ENCODE measurements at places on chromosomes 12 and 14. TPM values are rescaled to one million over a fixed set of nuclear protein-coding genes. Genes with fewer than 3 reads are reported as not detected.

MCRS1 gene
- 69.3 TPM for total RNA-seq

OR4N5 gene
- not detected for total RNA-seq

DCN gene
- total RNA-seq: 2,230 TPM

TAS2R10 gene
- 0.84 TPM for total RNA-seq

GPRC5D gene
- not detected for total RNA-seq

CLEC4D gene
- not detected for total RNA-seq

ETFBKMT gene
- 3.7 TPM for total RNA-seq

CTDSP2 gene
- total RNA-seq: 171 TPM

- DNase-seq: no peak
Observed at GRCh38 chr14:73665130-73665529, 20.3 kb downstream of the DNAL1 start.

- DNase-seq: peak; percentile 87
Observed at GRCh38 chr14:61145903-61146481, 135.1 kb downstream of the TMEM30B start.

DNA sequence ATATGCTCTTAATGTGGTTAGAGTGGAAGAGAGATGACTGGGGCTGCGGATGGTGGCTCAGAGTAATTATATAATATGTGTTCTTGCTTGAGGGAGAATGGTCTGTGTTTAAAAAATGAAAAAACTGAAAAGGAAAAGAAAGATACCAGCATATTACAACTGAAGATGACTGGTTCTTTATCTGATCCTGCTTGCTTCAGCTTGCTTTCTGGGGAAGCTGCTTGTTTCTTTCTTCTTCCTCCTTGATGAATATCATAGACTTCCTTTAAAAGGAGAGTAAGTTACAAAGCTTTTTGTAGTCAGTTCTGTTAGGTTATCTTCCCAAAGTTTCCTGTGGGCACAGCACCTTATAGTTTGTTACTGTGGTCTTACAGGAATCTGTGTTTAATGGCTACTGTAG, 210.9 kb downstream of the ERC1 start:
- no peak for DNase-seq

DNA sequence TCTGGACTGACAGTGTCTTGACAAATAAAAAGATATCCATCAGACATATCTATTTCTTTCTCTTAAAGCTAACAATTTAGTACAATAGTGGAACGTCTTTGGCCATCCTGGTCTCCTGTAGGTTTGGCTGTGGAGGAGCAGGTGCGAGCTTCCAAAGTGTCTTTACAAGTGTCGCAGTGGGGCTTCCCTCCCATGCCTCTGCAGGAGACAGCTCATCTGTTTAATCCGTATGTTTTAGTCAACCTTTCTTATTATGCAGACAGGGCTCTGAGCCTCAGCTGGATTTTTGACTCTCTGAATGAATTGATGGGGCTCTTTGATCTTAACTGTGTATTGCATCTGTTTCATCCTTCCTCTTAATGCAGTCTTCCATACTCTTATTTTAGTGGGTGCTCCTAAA, 57.5 kb downstream of the RMST start:
- no peak for DNase-seq

- no peak for DNase-seq
Observed at GRCh38 chr12:21983095-21983494, 41.9 kb upstream of the ABCC9 start.

DNA sequence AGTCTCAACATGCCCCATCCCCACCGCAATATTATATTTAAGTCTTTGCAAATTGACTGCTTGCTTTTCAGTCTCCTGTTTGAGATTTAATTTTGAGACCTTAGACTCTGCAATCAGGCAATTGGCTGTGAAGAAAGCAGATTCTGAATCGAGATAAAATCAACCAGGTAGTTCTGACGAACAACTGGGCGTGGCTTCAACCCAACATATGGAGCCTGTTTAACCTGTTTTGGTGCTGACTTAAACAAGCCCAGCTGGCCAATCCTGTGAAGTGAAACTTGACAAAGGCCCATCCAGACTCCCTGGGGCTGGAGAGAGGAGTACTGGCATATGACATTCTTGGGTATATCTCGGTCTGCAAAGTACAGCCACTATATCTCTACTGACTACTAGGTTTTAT, 9.8 kb upstream of the CIPC start:
- no peak for DNase-seq

GRCh38 chr12:19561411-19561961, 122.2 kb downstream of the AEBP2 start:
- DNase-seq: no peak

GRCh38 chr14:22255017-22255950, 333.7 kb downstream of the DAD1 start:
- DNase-seq: no peak

GRCh38 chr14:22319526-22320361, 269.3 kb downstream of the DAD1 start:
- DNase-seq: no peak

DNA sequence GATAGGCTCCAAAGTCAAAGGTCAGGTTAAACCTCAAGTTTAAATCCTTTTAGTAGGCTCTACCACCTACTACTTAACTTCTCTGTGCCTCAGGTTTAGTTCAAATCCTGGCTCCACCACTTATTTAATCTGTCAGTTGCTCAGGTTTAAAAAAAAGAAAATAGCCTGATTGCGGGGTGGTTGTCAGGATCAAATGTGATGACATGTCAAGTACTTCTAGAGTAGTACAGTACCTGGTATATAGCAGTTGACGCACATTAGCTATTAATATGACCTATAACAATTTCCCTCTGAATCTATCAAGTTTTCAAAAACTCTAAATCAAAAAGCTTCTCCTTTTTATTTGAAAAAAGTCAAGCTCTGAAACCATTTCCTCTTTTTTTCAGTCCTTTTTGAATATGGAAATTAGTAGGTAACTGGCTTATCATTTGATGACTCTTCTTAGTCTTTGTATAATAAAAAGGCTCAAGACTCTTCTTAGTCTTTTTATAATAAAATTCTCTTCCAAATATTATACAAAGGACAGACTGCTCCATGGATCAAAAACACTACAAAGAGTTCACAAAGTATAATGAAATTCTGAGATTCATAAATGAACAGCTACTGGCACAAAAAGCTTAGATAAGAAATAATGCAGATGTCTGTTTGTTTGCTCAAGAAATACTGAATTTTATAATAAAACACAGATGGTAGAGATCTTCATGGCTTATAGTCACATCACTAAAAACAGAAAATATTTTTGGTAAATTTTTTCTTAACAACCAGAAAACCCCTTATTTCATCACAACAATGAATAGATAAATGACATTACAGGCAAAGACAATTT, 5.0 kb downstream of the OSBPL8 start:
- no peak for DNase-seq

- no peak for DNase-seq
Observed at GRCh38 chr12:120404271-120404670, 33.6 kb upstream of the COX6A1 start.

GRCh38 chr14:61101803-61102548, 120.9 kb downstream of the SLC38A6 start:
- DNase-seq: no peak

- DNase-seq: no peak
Observed at GRCh38 chr12:58832920-58833319, 87.4 kb downstream of the LRIG3 start.

DNA sequence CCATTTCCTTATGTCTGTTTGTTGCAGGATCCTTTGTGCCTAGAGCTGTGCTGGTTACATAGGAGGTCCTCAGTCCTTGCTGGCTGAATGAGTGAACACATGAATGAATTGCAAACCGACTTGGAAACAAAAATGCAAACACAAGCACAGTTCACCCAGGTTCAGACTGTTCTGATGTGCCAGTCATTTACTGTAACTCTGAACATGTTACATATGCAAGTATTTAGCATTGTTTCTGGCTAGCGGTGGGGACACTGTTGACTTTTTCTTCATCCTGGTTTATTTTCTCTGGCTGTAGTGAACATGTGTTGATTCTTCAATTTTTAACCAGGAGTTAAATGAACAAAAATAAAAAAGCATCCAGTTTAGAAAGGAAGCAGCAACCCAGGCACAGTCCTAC, 33.4 kb downstream of the TSPAN9 start:
- no peak for DNase-seq

- DNase-seq: no peak
Observed at GRCh38 chr12:3622021-3622821, 130.7 kb downstream of the CRACR2A start.

- DNase-seq: no peak
Observed at GRCh38 chr12:98939350-98939749, 294.3 kb downstream of the APAF1 start.

DNA sequence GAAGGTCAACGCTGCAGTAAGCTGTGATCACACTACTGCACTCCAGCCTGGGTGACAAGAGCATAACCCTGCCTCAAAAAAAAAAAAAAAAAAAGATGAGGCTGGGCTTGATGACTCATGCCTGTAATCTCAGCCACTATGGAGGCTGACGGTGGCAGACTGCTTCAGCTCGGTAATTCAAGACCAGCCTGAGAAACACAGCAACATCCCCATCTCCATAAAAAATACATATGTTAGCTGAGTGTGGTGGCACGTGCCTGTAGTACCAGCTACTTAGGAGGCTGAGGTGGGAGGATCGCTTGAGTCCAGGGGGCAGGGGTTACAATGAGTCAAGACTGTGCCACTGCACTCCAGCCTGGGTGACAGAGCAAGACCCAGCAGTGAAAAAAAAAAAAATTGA, 50.4 kb downstream of the GXYLT1 start:
- DNase-seq: no peak

- DNase-seq: no peak
Observed at GRCh38 chr12:26803552-26803951, 29.4 kb downstream of the ITPR2 start.

DNA sequence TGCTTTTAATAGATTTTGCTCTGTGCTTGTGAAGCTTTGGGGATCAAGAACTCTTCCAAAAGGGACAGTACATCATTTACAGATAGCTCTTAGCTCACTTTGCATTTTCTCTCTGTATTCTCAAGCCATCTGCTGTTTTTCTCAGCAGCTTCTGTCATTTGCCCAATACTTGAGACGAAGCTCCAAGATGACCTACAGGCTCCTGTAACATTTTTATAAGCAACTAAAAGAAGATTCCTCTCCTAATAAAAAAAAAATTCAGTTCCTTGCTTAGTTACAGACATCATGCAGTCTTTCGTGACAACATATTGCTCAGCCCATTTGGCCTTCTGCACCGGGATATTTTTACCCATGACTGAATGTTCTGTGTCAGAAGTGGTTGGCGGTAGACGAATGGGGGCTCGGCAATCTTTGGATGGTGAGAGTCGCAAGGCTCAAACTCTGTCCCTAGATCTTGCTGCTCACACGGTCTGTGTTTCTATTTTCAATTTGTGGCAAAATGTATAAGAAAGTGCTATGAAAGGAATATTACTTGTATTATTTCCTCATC, 215.6 kb downstream of the FSCB start:
- no peak for DNase-seq

- no peak for DNase-seq
Observed at GRCh38 chr14:104677512-104678332, 11.7 kb upstream of the INF2 start.

DNA sequence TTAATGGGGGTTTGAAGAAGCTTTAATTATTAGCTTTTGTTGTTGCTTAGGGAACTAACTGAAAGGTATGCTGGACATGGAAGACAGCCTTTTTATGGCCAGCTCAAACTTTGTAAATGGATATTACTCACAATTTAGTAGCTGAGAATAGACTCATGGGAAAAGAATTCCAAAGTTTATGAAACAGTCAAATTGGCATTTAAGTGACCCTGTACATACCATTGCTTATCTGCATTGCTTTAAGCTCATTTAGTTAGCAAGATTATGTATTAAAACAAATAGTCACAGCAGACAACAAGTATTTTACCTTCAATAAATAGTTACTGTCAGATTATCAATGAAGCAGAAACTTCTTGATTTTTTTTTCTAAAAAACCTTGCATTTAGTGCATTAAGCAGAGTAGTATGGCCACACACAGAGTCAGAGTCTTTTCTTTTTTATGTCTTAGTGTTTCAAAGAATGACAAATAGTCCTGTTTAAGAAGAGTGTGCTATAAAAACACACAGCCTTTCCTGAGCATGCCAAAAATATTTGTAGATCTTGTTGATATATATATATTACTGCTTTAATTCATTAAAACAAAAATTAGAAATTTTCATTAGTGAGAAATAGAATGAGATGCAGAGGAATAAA, 102.2 kb downstream of the TTC6 start:
- no peak for DNase-seq

DNA sequence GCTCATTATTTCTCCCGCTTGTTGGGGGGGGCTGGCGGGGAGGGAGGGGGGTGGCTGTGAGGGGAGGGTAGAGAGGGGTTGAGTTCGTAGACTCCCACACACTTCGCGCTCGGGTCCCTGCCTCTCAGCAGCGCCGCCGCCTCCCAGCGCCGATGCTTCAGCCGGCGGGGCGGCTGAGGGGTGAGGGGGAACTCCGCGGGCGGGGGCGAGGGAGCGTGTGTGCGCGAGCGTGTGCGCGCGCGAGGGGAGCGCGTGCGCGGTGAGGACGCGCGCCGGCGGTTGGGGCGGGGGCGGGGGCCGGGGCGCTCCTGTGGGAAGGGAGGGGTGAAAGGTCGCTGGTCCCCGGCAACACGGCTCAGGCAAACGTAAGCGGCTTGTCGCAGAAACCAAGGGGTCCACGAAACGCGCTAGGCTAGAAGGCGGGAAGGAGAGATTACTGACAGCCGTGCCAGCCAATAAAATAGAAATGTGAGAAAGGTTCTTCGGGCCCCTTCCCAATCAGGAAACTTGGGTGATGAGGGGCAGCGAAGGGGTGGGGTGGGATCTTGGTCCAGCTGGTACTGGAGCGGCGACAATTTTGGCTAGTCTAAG, 343 bp upstream of the NOVA1 start:
- peak; percentile 90 for DNase-seq

GRCh38 chr12:21627924-21628323, 23.3 kb upstream of the GYS2 start:
- DNase-seq: no peak

DNA sequence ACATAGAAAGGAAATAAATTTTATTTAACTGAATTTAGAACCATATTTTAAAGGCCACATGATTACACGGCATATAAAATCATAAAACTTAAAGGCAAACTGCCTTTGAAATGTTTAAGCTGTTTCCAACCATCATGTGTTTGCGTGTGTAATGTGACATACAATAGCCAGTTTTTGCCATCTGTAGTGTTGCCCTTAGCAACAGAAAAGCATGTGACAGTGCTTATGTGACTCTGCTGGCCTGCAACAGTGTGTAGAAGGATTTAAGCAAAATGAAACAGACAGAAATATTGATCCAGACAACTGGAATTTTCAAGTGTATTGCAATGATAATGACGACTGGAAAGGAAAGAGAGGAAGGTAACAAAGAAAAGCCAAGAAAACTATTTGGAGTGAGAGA, 49.5 kb downstream of the TSPAN19 start:
- DNase-seq: no peak

All from osteocyte (in vitro differentiated cells).